Left lobe of liver (tissue), 2 donors: ENCODE measurements at places on chromosomes 6 and 20. TPM values are rescaled to one million over a fixed set of nuclear protein-coding genes. Genes with fewer than 3 reads are reported as not detected.

The CST3 gene
- 1,478 TPM for total RNA-seq

The NOX3 gene
- total RNA-seq: not detected

The INSM1 gene
- total RNA-seq: not detected

DNA sequence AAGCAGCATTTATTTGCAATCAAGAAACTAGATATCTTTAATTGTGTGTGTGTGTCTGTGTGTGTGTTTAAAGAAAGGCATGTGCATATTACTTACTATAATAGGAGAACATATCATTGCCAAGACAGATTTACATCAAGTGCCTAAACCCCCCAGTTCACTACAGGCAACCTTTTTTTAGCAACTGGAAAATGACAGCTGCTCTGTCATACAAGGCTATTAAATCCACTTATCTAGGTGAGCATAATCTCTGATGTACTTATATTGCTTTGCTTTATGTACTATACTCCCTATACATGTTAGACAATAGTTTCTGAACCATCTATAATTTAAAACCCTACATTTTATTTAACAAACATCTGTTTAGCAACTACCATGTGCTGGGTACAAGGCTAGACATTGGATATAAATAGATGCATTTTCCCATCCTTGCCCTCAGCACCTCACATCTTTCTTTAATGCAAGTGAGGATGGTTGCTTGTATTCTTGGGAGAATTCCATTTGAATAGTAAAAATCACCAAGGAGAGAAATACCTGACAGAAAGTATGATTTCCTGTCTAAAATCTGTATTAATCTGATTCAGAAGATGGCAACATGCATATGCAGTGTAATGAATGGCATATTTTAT lies 398.3 kb downstream of the LAMA2 start:
- DNase-seq: no peak

- no peak for DNase-seq
Observed at GRCh38 chr20:31811796-31812728, 7.1 kb upstream of the MYLK2 start.

GRCh38 chr6:37943436-37944058 lies 124.0 kb downstream of the ZFAND3 start:
- no peak for DNase-seq

The ID4 gene
- total RNA-seq: 0.70 TPM

DNA sequence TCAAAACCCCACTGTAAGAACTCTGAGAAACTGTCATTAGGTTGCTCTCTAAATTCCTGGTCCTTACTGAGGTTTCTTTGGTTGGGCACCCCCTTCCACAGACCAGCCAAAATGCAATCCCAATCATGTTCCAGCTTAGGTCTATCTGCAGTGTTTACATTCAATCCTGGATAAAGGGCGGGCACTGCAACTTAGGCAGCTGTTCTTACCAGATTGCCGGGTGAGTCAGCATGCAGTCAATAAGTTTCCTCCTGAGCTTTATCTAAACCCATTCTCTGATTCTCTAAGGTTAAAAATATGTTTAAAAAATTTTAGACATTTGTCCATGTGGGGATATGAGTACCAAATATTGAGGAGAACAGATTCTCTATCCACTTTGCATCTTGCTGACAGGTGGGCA lies 197.8 kb downstream of the HAO1 start:
- no peak for DNase-seq

The TAP1 gene
- 10.6 TPM for total RNA-seq
